Fibroblast of gingiva (primary cell): ENCODE measurements at places on chromosomes 13 and 19.

DNA sequence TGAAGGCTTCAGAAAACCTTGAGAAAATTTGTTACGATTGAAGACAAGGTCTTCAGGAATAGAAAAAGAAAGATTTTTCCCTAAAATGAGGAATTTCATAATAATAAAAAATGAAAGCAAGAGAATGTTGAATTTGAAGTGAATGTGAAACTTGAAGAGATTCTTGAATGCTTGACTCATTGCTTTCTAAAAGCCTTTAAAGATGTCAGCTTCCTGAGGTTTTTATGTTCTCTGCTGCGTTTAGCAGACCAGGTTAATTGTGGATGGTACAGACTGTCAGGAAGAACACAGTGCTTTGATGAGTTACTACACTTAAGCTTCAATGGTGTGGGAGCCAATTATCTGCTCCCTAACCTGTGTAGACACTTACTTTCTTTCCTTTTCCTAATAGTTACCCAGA lies 96.3 kb upstream of the FNDC3A start:
- no peak for DNase-seq

- DNase-seq: no peak
These were observed 1.5 kb downstream of the TUBGCP3 start for GRCh38 chr13:112586334-112586960.

DNA sequence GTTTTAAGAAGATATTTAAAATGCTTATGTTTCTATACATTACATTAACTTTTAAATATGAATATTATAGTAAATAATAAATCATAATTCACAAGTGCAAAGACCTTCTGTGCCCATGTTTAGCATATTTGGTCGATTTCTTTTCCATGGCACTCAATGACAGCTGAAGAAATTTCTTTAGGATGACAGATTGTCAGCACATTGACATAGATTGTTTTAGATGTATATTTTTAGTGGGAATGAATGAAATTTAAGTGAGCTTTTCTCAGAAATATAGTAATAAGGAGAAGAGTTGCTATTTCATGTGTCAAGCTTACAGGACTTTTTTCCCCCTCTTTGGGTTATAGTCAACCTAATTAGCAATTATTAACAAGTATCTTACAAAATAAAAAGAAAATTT lies 256.5 kb downstream of the SHISA2 start:
- no peak for DNase-seq

GRCh38 chr13:104798486-104798885 lies 1732.3 kb upstream of the SLC10A2 start:
- DNase-seq: no peak

DNA sequence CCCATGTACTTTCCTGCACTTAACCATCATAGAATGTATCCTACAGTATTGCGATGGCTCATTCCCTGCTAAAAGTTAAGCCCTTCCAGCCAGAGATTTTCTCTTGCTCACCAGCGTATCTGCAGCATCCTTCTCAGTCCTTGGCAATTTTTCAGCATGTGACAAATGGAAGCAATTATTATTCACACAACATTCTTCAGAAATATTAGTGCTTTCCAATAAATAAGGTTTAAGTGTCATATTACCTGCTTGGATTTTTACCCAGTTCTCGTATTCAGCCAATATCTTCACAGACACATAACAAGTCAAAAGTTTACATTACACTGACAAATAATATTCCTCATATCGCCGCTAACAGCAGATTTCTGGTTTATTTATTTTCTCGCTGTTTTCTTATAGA lies 82.3 kb downstream of the POU4F1 start:
- DNase-seq: no peak

DNA sequence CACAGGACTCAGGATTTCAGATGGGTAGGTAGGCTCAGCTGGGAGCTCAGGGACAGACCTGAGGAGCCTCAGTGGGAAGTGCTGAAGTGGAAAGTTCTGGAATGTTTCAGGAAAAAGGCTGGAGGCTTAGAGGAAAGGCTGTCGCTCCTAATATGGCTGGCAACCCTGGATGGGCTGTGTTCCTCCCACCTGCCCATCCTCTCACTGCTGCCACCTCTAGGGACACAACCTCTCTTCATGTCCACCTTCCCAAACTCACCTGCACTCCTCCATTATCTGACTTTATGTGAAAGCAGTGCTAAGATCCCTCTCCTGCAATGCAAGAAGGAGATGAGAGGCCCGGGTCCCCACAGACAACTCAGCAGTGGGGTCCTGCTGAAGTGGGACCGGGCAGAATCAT lies 5.8 kb upstream of the CEACAM21 start:
- DNase-seq: no peak

DNA sequence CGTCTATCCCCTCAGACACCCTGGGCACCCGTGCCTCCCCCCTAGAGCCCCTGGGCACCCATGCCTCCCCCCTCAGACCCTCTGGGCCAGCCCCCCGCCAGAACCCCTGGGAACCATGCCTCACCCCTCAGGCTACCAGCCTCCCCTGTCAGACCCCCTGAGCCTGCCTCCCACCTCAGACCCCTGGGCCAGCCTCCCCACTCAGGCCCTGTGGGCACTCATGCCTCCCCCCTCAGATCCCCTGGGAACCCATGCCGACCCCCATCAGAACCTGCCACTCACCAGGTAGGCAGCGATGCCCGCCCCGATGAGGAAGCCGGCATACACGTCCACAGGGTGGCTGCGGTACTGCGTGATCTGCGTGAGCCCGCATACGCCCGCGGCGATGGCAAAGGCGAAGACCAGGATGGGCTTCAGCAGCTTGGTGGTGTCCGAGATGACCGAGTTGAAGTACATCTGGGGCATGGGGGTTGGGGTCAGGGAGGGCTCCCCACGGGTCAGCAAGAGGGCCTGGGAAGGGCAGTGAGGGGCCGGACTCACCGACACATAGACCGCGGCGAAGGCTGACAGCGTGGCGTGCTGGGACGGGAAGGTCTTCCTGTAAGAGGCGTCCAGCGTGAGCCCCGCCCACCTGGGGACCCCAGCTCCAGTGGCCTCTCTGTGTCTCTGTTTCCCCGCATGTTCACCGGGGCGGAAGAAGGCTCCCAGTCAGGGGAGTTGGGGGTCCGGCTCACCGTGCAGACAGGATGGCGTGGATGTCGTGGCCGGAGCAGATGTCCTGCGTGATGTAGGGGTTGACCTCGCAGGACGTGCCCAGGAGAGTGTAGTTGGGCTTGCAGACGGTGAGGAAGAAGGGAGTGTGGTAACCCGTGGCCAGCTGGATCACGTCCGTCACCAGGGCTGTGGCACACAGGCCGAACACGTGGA lies 7.3 kb downstream of the PLPPR3 start:
- DNase-seq: no peak
